ENCODE measurements at places on chromosomes 3 and 15.

GRCh38 chr3:16632395-16632794 lies 27.2 kb upstream of the DAZL start:
- DNase-seq: no peak

DNA sequence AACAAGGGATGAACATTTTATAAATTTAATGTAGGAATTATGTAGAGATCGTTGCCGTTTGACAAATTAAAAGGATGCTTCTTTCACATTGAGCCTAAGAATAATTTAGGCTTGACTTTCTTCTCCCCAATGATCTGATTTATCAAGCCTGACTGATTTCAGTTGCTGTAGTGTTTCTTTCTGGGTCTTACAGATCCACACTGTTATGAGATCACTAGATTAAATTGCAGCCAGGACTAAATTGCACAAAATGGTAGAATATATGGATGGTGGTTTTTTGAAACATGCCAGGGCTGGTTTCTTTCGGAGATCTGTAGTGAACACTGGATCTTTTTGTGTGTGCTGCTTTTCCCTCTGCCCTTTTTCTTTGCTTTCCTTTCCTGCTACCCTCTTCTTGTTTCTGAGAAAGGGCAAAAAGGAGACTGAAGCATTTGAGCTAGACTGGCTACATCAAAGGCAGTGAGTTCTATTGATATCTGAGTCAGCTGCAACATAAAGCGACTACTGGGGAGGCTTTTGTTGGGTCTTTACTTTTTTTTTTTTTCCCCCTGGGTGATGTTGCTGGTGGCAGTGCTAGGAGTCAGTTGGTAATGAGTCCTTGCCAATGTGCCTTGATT lies 83.0 kb downstream of the AKAP13 start:
- DNase-seq: no peak

DNA sequence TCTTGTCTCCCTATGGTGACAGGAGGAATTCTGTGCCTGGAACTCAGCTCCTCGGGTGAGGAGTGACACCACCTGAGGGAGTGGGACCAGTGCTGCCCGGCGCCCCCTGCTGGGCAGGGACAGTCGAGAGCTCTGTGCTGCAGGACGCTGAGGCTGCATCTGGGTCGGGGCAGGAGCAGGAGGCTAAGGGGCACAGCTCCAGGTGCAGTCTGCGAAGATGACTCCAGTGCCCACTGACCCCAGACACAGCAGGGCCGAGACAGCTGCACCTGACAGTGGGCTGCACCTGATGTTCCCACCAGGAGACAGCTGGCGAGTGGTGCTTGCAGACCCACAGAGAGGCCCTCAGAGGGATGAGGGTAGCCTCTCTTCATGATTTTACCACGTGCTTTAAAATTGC lies 152.9 kb downstream of the ATP10A start:
- no peak for DNase-seq

- DNase-seq: no peak
Observed at GRCh38 chr3:3192286-3192675, 12.8 kb upstream of the CRBN start.

DNA sequence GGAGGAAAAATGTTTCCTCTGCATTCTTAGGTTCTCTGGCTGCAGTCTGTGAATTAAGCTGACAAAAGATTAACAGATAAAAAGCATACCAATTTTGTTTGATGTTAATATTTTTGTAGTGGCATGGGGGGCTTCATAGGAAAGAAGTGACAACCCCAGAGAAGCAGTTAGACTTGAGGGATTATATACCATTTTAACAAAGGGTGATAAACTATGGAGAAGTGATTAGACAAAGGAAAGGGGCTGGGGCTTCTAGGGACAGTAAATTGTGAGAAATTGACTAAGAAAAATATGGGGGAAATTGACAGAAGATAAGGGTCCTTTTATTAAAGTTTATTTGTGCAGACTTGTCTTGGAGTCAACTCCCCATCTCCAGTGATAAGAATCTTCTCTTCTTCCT lies 55.7 kb upstream of the NR2E3 start:
- no peak for DNase-seq

- no peak for DNase-seq
Observed at GRCh38 chr3:13564751-13565560, 16.0 kb downstream of the FBLN2 start.

DNA sequence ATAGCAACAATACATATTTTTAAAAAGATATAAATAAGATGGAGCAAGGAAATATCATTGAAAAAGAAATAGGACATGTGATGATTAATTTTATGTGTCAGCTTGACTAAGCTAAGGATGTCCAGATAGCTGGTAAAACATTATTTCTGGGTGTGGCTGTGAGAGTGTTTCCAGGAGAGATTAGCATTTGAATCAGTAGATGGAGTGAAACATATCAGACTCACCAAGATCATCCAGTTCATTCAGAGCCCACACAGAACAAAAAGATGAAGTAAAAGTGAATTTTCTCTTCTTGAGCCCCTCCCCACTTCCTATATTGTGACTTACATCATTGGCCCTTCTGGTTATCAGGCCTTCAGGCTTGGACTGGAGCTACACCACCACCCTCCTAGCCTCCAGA lies 61.6 kb upstream of the TUSC7 start:
- DNase-seq: no peak

DNA sequence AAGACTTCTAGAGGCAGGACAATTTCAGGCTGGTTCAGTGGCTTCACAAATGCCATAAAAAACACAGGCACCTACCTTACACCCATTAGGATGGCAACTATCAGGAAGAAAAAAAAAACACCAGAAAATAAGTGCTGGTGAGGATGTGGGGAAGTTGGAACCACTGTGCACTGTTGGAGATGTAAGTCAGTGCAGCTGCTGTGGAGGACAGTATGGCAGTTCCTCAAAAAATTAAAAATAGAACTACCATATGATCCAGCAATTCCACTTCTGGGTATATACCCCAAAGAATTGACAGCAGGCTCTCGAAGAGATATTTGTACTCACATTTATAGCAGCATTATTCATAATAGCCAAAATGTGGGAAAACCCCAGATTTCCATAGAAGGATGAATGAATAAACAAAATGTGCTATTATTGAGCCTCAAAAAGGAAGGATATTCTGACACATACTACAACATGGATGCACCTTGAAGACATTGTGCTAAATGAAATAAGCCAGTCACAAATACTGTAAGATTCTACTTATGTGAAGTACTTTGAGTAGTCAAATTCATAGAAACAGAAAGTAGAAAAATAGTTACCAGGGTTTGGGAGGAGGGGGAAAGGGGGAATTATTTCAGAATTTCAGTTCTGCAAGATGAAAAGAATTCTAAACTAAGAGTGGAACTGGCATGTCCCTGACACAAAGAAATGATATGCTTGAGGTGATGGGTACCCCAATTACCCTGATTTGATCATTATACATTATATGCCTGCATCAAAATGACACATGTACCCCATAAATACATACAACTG lies 40.9 kb downstream of the NR1D2 start:
- no peak for DNase-seq

- no peak for DNase-seq
Observed at GRCh38 chr15:81195339-81195864, 1.3 kb upstream of the IL16 start.

- no peak for DNase-seq
Observed at GRCh38 chr15:97874139-97874538, 86.4 kb upstream of the ARRDC4 start.

GRCh38 chr3:17065315-17065714 lies 180.6 kb downstream of the PLCL2 start:
- DNase-seq: no peak

GRCh38 chr15:85620690-85621049 lies 174.1 kb downstream of the KLHL25 start:
- DNase-seq: no peak

- DNase-seq: no peak
Observed at GRCh38 chr3:14424711-14425580, 22.5 kb downstream of the SLC6A6 start.

DNA sequence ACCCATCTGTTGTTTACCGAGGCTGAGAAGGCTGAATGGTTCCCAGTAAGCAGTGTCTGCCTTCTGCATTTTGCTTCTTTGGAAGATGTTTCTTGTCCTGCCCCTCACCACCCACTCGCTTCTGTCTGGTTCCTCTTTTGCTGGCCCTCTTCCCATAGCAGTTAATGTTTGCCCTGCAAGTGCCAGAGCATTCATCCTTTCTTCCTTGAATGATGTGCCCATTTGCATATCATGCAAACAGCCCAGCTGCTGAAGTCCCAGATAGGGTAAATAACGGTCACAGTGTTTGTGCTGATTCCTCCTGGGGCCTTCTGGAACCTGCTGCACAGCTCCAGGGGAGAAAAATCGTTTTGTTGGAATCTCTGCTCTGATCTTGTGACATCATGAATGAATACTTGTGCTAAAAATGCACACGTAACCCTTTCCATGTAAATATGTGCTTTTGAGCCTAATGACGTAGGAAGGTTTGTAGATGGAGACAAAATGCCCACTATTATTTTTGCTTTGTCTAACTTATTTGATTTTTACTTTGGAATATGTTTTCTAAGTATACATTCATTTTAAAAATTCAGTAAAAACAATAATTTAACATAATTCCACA lies 381.0 kb downstream of the SOX2 start:
- DNase-seq: no peak

DNA sequence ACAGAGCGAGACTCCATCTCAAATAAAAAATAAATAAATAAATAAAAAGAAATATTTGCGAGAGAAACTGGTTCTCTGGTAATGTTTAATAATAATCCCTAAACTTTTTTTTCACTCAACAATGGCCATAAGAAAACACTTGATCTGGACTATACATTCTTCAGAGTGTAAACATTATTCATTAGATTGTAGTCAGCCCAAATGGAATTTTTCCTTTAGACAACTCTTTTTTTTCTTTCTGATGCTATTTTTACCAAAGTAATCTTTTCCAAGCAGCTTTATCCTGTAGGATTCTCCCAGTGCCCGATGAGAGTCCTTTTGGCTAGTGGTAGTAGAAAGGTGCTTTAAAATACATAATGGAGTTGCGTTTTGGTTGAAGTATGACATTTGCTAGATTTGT lies 90.4 kb downstream of the NEDD4 start:
- DNase-seq: no peak

GRCh38 chr3:191269289-191270085 lies 59.7 kb upstream of the CCDC50 start:
- no peak for DNase-seq

- DNase-seq: no peak
Observed at GRCh38 chr3:4809922-4810321, 169.3 kb upstream of the BHLHE40 start.

DNA sequence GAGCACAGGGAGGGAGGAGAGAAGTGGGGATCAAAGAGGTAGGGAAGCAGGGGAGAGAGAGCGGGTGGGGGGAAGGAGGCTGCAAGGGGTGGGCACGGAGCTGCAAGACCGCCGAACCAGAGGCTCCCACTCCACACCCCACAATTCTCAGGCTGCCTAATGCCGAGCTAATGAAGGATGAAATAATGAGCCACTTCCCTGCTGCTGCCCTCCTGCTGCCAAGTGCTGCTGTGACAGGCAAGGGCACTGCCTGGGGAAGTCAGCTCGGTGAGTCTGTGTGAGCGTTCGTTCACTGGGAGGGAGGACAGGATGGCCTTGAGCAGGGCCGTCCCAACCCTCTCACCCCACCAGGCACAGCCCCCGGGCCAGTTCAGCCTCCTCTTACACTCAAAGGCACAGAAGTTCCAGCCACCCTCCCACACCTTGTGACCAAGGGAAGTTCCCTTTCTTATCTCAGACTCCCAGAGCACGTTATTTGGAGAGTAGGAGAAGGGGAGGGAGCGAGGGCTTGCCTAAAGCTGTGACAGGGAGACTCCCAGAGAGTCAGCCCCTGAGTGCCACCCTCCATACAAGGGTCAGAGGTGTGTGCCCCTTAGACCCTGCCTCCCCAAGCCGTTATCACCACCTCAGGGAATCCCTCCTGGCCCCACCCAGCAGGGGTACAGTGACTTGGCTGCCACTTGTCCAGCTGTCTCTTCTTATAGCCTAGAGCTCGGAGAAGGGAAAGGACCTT lies 12.4 kb downstream of the GLYCTK start:
- DNase-seq: no peak

- no peak for DNase-seq
Observed at GRCh38 chr3:18086078-18086477, 339.1 kb downstream of the SATB1 start.

DNA sequence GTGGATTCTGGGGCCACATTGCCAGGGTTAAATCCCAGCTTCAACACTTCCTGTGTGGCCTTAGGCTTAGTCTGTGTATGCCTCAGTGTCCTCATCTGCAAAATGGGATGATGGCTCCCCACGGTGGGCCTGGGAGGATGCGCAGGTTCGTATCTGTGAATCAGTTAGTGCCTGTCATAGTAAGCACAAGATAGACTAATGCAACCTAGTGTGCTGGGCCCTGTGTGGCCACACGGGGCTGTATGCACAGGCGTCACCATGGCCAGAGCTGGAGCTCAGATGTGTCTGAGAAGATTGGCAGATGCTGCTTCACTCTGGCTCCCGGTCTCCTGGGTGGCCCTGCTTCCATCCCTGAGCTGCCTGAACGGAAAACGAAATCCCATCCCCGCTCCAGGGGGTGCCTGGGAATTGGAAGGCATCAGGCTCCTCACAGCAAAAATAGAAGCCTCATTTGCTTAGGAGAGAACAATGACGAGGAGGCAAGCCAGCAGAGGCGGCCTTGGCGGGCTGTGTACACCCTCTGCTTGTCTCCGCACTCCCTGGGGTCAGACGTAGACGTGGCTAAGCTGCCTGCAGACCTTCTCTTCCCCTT lies 103.6 kb downstream of the APBA2 start:
- DNase-seq: no peak

GRCh38 chr15:89075846-89076245 lies 12.4 kb upstream of the ABHD2 start:
- DNase-seq: no peak

DNA sequence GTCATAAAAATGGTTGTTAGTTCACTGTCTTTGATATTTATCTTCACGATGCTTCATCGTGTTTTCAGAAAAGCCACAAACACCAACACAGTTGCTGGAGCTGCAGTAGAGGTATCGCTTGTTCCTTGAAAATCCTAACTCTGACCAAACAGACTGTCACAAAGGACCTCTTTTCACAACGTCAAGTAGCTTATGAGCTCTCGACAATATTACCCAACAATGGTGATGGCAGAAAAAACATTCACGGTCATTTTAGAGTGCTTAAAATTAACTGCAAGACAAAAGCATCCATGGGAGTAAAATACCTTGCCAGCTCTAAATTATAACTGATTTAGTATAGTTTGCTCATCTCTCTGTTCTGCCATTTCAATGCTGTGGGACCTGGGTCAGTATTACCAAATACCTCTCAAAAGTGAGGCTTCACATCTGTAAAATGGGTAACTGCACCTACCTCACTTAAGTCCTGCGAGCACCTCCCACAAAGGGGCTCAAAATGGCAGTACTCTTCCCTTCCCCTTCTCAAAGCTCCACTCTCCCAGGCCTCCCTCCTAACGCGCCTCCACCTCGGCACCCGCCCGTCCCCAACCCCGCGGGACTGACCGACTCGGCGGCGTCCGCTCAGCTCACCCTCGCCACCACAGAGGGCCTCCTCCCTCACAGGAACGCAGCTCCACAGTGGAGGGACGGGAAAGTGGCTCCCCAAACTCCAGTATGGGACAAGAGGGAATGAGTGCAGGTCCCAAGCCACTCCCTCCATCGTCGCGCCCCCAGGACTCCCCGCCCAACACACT lies 546 bp downstream of the TRIM59 start:
- DNase-seq: no peak

- DNase-seq: no peak
Observed at GRCh38 chr3:34140616-34141015, 342.2 kb downstream of the PDCD6IP start.
